ENCODE measurements at places on chromosomes 3 and 15.

- DNase-seq: no peak
Observed at GRCh38 chr3:190517687-190518086, 3.8 kb downstream of the IL1RAP start.

DNA sequence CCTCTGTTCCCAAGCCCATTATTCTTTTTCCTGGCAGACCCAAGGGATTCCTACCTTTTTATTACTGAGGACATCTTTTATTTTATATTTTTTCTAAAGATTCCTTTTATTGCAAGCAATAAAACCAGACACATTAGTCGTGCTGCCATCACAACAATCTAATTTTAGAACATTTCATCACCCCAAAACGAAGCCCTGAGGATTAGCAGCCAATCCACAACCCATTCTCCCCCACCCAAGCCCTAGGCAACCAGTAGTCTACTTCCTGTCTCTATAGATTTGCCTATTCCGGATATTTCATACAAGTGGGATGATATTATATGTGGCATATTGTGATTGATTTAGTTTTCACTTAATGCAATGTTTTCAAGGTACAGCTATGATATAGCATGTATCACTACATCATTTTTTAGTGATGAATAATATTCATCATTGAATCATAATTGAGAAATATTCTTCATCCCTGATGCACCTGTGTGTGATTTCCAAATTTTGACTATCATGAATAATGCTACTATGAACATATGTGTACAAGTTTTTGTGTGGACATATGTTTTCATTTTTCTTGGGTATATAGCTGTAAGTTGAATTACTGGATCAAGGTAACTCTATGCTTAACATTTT is 65.7 kb downstream of the IL1RAP start:
- no peak for DNase-seq

GRCh38 chr15:90594301-90594738 is 64.6 kb downstream of the CRTC3 start:
- DNase-seq: no peak

- no peak for DNase-seq
Observed at GRCh38 chr3:34212656-34213055, 414.2 kb downstream of the PDCD6IP start.

GRCh38 chr15:38666865-38667510 is 102.4 kb upstream of the RASGRP1 start:
- DNase-seq: no peak

DNA sequence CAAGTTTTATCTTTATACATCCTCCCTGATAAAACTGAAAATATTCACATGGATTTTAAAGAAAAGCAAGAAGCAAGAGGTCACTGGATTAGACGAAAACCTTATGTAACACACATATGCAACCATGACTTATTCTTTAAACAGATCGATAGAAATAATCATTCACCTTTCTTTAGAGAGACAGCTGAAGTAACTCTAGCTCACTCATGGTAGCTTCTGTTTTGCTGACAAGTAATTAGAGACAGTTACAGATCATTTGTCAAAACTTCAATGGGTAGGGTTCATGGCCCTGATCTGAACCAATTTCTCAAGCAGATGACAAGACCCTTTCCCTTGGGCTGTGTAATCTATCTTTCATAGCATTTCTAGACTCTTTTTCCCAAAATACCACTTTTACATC is 74.5 kb downstream of the PLCH1 start:
- no peak for DNase-seq
